ENCODE measurements at places on chromosomes 3 and 15.
A peak's percentile ranks its signal among the peaks of the same experiment; 100 is the strongest.

GRCh38 chr15:81888748-81889484, 156.9 kb downstream of the MEX3B start:
- peak; percentile 90 for DNase-seq

DNA sequence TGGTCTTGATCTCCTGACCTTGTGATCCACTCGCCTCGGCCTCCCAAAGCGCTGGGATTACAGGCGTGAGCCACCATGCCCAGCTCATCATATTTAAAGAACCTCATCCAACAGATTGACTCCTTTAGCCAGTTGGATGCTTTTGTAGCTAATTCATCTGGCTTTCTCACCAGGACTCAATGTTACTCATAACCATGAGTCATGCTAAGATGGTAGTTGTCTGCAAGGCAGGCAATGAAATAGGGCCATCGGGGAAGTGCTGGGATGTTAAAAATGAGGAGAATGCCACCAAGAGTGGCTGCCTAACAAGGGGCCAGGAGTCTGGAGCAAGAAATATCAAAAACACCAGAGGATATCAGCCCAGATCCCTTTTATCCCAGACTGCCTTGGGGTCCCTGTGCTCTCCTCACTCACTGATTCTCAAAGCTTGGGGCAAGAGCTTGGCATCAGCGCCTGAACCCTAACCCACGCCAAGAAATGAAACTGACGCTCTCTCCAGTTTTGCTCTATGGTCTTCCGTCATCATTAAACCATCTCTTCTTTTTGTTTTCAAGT, 7.4 kb upstream of the PCOLCE2 start:
- DNase-seq: no peak

DNA sequence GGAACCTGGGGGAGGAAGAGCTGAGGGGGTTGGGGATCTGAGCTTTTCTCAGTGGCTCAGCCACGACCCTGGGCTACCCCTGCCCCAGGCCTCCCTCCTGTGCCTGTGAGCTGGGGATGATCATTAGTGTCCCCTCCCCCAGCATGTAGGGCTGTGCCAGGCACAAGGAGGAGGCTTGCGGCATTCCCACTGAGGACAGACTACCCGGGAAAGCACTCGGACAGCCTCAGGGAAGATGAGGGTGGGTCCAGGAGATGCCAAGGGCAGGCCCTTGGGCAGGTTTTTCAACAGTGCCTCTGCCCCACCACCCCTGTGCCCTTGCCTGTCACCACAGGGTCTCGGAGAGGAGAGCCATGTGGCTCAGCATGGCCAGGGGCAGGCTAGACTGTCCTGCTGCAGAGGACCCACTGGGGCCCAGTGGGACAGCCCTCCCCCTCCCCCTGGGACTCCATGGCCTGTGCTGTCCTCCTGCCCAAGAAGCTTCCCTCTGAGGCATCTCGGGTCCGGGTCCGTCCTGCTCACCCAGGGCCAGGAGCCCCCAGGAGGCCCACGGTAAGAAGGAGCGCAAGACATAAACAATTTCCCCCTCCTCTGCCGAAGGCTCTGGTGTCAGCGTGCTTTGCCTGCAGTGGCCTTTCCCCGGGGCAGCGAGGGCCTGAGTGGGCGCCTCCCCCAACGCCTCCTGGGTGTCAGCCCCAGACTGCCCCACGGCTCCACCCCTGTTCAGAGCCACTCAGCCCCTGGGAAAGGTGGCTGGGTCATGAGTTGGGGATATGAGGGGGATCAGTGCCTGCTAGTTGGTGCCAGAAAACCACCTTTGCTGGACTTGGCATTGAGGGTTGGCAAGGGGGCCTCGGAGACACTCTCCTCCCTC, 192.5 kb downstream of the GOLGA6L6 start:
- DNase-seq: no peak

GRCh38 chr3:171753025-171753472, 57.2 kb downstream of the PLD1 start:
- DNase-seq: no peak

DNA sequence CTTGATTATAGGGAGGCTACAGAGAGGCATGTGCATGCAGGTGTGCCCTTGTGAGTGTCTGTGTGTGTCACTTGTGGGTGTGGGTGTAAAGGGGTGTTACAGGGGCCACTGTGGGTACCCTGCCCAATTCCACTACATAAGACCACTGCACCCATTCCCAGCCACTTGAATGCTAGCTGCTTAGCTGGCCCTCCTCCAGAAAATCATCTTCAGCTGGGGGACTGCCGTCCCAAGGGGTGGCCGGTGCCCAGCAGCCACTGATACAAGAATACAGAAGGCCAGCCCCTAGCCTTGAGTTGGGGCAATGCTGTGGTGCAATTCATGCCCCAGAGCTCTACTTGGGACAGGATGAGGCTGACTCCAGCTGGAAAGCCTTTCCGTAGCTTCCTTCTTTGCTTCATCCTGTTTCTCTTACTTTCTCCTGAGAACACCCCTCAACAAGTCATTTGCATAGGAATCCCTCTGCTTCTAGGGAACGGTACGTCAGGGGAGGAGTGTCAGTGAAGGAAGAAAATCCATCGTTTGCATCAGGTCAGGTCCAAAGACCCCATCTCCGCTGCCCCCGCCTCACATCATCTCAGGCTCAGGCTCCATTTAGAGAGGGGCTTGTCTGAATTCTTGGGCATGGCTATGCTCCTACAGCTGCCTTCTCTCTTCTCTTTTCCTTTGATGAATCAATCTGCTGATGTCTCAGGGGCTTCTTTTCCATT, 72.0 kb downstream of the SCN5A start:
- DNase-seq: no peak

GRCh38 chr3:31911124-31911523, 69.9 kb downstream of the OSBPL10 start:
- no peak for DNase-seq

GRCh38 chr15:52329150-52329549, 33.5 kb upstream of the MYO5C start:
- DNase-seq: no peak

- no peak for DNase-seq
Observed at GRCh38 chr3:195125646-195126045, 145.3 kb downstream of the XXYLT1 start.

DNA sequence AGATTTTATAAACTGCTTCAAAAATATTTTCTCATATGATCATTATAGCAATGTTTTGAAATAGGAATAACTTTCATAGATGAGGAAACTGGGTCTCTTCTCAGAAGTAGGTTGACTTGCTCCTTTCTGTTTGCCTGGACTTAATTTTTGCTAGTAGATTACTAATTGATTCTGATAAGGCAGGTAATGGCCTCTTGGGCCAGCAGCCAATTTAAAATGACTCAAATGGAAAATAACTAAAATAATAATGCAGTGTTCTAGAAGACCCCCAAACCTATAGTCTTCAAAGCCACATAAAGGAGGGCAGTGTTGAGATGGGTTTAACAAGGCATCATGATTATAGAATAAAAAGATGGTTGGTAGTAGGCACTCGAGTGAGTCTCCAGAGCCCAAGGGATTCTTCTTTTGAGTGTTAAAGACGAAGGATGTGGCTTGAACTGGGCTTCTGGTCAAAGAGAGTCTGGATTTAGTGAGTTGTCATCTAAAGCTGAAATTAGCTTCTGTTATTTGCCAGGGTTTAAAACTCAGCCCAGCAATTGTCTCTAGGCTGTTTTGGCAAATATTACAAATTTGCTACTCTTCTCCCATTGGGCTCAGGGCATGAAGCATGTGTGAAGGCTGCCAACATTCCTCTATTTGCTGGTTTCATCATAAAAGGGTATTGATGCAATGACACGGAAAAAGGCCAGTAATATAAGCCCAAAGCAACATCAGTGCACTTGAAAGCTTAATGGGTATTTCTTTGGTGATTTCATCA, 297.1 kb upstream of the MEIS2 start:
- DNase-seq: no peak

DNA sequence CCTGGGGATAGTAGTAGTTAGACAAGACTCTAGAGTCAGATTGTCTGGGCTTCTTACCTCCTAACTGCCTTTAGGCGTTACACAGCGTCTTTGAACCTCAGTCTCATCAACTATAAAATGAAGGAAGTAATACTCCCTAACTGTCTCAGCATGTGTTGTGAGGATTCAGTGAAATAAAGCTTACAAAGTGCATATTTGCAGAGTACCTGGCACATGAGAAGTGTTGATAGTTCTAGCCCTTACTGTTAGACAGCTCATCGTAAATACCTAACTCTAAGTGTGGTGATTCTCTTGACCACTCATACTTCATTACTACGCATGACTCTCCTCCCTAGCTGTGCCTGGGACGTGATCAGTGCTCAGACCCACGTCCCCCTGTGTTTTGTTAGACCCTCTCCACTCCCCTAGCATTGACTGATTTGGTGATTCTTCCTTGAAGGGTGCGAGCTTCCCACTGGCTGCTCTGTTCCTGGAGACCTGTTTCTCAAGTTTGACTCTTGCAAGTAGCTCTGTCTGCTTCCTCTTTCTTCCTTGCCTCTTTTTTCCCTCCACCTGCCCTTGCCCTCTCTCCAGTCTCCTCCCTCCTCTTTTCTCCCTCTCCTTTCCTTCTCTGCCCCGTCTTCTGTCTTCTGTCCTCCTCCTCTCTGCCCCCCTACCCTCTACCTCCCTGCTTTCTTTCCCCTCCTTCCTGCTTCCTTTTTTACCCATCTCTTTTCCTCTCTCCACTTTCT, 124.2 kb downstream of the SLC25A26 start:
- no peak for DNase-seq

DNA sequence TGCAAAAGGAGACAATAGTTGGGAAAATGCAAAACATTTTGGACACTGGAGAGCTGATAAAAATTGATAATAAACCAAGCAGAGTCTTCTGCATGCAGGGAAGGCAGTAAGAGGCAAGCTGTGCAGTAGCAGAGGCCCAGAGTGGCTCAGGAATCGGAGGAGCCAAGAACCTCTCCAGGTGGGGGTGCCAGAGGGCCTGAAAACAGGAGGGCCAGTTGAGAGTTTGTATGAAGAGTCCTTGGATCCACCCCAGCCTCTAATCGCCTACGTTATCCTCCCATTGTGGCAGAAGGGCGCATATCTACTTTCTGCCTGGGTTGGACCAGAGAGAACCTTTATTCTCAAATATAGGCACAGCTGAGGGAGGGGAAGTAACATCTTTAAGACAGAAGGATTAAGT, 48.9 kb upstream of the RBP1 start:
- no peak for DNase-seq

- no peak for DNase-seq
Observed at GRCh38 chr3:46680298-46680826, 13.1 kb downstream of the ALS2CL start.

- no peak for DNase-seq
Observed at GRCh38 chr15:40843261-40843884, 475 bp upstream of the SPINT1 start.

DNA sequence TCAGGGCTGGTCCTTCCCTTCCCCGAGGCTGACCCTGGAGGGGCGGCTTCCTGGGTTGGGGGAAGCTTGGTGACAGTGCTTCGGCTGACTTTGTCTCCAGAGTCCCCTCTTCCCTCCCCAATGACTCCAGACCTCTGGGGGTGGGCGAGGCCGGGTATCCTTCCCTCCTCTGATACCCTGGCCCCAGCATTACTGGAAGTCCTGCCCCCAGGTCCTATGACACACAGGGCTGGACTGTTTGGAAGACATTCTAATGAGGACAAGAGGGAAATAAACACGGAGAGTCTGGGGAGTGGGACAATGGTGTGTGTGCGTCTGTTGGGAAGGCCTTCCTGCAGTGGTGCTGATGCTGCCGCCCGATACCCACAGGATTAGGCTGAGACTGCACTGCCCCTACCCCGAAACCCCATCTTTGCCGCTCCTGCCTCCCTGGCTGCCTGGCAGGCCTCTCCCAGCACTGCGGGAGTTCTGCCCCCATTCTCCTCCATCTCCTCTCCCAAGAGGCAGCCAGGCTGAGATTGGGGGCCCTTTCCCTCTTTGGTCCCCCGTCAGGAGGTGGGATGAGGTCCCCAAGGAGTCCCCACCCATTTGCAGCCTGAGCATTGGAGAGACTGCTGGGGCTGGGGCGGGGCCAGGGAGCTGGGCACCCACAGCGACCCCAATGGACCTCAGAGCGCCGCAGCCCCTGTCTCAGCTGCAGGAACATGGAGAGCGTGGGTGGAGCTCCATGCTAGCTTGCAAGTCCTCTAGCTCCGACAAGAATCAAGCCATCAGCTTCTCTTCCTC, 29.7 kb upstream of the FBLN2 start:
- no peak for DNase-seq

- no peak for DNase-seq
Observed at GRCh38 chr15:26628879-26629529, 143.9 kb downstream of the GABRB3 start.

GRCh38 chr15:66184492-66184891, 69.1 kb downstream of the MEGF11 start:
- DNase-seq: no peak

GRCh38 chr3:156661155-156661554, 13.2 kb upstream of the TIPARP start:
- no peak for DNase-seq

GRCh38 chr15:64596701-64597476, 136.5 kb downstream of the ZNF609 start:
- no peak for DNase-seq

GRCh38 chr15:42549032-42549491, 424 bp downstream of the HAUS2 start:
- no peak for DNase-seq

DNA sequence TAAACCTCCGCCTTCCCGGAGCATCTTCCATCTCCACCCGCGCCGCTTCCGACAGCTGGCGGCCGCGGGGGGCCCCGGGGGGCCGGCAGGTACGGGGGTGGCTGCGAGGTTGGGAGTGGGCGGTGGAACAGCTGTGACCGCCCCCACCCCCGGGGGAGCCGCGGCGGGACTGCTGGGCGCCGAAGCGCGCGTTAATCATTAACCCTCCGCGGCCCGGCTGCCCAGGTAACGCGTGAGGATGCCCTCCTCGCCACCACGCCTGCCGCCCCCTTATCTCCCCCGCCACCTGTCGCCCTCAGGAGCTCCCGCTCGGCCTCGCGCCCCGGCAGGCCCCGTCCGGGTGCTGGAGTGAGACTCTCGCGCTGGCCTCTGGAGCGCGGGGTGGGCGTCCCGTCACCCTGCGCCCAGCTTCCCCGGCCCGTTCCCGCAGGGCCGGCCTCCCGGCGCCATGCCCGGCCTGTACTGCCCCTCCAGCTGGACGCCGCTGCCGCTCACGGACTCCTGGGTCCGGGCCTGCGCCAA, 757 bp downstream of the VWA5B2 start:
- DNase-seq: no peak

DNA sequence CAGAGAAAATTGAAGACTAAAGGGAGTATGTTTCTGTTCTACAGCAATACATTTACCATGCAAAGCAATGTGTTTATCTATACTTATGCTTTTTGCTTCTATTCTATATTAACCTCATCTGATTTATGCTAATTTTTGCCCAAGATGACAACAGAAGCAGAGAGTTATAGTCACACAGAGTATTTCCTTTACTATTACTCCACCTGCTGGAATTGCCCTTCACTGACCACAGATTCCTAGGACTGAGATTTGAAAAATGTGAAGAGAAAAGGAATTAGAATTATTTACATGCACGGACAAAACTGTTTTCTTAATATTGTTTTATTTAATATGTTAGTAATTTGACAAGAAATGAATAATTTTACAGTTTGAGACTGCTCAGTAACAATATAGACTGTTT, 745.6 kb downstream of the VGLL3 start:
- DNase-seq: no peak

GRCh38 chr3:55296791-55297190, 190.3 kb downstream of the WNT5A start:
- DNase-seq: no peak

DNA sequence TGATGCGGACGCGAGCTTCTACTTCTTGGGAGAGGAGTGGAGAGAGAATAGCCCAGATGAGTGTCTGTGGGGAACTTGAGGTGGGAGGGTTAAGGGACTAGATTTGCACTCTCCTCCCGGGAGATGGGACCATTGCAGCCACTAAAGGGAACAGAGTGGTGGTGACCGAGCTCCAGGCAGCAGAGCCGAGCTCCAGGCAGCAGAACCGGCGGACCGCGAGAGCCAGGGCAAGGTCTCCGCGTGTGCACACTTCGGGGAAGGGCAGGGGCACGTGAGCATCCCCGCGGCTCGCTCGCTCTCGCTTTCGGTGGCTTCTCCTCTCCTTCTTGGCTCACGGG, 1.1 kb downstream of the IGDCC3 start:
- no peak for DNase-seq
